Activated T-cell treated with anti-CD3 and anti-CD28 coated beads for 24 hours (primary cell): ENCODE measurements at places on chromosomes 2 and 18.

GRCh38 chr2:174863183-174863582 lies 98.9 kb upstream of the CHRNA1 start:
- no peak for DNase-seq

- DNase-seq = no peak
These were observed 88.8 kb downstream of the STK39 start for GRCh38 chr2:168158586-168158985.

DNA sequence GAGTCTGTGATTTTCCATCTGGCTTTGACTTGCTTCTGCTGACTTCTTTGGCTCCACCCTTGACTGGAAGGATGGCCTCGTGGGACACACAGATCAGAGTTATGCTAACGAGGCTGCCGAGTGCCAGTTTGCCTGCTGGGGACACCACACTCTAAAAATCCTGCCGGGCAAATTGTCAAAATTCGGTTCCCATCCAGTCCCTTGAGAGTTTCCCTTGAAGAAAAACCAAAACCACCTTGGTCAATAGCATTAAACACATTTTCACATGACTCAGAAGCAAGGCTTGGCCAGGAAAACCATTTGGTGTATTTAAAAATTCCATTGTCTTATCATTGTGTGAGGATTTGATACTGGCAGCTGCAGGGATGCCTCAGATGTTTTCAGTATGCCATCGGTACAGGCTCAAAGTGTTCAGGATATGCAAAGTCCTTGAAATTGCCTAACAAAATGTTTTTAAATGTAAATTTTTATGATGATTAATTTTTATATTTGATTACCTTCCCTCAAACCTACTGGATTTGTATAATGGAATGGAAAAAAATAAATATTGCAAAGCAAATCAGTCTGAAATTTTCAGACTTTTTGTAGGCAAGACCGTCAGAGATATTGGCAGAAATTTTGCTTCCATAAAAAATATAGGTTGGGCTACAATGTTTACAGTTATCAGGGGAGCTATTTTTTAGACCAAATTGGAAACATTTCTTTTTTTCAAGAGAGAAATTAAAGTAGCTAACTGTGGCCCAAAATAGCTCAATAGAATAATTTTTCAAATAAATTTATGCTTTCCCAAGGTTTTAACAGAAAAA lies 41.6 kb downstream of the KCNE4 start:
- DNase-seq = no peak

DNA sequence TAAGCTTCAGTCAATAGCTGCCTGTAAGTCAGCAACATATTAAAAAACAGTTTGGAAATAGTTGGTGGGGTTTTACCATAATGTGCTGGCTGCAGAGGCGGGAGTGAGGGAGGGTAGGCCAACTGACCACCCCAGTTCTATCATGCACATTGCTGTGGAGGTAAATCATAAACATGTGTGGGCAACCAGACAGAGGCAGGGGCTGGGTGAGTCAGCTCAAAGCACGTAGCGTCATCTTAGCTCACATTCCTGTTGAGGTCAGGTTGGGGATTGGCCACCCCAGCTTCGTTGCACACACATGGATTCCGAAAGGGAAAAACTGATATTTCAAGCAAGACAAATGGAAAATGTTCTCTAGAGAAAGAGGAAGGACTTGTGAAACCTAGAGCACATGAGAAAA lies 19.5 kb downstream of the GPR45 start:
- no peak for DNase-seq

DNA sequence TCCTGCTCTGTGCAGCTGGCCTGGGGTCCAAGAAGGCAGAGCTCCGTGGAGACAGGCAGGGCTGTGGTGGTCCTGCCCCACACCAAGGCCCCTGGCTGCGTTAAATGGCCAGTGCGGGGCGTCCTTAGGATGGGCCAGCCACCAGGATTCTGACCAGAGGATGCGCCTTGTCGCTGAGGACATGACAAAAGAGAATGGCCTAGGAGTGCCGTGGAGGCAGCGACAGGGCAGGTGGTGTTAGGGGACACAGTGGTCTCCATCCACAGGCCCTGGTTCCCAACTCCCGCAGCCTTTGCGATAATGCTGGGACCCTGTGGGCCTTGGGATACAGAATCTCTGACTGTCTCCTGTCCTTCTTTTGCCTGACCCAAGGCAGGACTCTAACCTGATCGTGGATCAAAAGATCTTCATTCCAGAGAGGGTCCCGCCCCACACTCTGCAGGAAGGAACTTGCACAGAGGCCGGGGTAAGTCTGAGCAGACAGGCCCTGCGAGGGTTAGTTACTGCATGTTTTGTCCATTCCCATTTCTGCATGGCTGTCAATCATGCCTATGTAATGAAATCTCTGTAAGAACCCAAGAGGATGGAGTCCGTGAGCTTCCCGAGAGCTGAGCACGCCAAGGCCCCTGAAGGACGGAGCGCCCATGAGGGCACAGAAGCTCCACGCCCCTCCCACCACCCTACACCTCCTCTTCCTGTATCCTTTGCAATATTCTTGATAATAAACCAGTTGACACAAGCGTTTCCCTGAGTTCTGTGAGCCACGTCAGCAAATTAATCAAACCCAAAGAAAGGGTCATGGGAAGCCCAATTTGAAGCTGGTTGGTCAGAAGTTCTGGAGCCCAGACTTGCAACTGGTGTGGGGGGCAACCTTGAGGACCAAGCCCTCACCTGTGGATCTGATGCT lies 251.5 kb upstream of the SALL3 start:
- no peak for DNase-seq

DNA sequence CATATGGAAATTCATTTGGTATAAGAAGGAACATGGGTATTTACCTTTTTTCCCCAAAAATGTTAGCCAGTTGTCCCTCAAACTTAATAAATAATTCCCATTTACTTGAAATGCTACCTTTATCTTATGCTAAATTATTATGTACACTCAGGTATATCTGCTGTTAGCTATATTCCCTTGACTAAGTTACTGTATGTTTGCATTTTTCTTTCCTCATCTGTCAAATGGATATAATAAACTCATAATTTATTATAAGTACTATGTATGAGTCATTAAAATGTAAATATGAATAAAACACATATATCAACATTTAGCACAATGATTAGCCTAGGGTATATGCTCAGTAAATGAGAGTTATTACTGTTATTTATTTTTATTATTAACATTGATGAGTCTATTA lies 117.4 kb downstream of the PMS1 start:
- DNase-seq = no peak

- no peak for DNase-seq
These were observed 273.1 kb downstream of the DLGAP1 start for GRCh38 chr18:4181882-4182568.

DNA sequence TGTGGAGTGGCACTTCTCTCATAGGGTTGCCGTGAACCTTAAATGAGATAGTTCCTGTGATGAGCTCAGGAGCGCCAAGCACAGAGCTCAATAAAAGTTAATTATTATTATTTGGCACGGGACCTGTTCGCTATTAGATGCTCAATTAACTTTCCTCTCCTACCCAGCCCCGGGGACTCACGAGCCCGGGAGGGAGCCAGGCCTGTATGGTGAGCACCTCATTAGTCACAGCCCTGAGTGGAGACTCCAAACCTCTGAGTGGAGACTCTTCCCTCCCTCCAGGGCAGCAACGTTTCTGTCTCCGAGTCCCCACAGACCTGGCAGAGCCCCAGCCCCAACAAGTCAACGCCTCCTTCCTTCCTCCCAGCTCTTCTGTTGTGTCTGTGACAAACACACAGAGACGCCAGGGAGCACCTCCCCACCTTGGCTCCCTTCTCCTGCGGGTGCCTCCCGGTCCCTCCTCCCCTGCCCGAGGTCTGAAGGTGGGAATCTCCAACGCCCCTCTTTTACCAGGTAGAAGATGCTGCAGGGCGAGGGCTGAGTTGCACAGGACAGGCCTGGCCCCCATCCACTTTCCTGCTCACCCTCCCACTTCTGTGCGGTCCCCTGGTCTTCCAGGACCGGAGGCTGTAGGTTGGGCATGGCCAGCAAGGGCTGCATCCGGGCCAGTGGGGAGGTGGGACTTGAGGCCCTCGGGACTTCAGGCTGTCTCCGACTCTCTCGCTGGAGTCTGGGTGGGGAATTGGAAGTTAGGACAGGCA lies 52.7 kb upstream of the ODC1 start:
- DNase-seq = no peak

DNA sequence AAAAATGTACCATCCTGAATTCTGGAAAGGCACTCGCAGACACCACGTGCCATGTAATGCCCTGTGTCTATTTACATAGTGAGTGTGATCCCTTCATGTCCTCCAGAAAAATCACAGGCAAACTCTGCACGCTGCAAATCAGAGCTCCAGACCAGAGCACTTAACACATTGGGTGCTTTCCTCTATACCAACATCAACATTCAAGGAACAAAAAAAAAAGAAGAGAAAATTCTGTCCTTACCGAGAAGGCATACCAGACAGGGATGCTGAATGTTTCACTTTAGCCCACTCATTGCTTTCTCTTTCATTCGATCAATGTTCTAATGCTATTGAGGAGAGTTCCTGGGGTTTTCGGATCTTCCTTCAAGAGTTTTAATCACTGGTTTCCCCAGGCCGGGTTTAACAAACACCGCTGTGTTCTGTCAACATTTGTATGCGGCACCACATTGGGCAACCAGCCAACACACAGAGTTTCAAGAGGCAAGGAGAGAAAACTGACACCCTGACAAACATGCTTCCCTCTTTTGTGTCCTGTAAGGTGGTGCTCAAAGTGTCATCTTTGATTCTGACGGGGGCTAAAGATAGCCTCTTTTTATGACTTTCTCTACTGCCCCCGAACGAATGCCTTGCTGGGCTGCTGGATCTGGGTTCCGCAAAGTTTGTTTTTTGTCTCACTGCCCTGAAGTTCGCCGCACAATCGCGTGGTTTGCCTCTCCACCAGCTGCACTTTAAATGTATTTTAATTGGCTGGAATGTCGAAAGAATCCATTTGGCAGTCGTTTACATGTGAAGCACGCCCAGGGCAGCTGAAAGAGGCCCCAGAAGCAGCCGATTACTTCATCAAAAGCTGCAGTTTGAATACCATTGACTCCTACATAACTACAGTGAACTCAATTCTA lies 106.4 kb upstream of the NCKAP5 start:
- DNase-seq = no peak

DNA sequence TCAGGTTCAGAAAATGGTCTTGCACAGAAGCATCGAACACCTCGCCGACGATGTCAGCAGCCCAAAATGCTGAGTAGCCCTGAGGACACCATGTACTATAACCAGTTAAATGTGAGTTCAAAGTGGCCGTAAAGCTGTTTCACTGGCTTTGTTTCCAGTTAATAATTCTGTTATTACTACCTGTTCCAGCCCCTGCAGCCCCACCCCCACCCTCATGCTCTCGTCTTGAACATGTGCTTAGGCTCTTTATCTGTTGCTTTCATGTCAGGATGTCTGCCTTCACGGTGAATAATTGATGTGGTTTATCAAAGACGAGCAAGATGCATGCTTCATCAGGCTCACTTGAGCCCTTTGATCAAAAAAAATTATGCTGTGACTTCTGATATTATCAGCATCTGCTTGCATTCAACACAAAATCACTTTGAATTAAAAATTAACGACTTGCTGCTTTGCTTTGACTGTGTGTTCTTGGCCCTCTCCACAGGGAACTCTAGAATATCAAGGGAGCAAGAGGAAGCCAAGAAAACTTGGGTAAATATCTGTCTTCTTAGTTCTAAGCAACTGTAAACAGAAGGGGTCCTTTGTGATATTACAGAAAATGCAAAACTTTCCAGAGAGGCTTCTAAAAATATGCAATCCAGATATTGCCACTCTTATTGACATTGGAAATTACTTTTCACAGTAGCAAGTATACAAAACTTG lies 63.4 kb upstream of the SP5 start:
- no peak for DNase-seq

DNA sequence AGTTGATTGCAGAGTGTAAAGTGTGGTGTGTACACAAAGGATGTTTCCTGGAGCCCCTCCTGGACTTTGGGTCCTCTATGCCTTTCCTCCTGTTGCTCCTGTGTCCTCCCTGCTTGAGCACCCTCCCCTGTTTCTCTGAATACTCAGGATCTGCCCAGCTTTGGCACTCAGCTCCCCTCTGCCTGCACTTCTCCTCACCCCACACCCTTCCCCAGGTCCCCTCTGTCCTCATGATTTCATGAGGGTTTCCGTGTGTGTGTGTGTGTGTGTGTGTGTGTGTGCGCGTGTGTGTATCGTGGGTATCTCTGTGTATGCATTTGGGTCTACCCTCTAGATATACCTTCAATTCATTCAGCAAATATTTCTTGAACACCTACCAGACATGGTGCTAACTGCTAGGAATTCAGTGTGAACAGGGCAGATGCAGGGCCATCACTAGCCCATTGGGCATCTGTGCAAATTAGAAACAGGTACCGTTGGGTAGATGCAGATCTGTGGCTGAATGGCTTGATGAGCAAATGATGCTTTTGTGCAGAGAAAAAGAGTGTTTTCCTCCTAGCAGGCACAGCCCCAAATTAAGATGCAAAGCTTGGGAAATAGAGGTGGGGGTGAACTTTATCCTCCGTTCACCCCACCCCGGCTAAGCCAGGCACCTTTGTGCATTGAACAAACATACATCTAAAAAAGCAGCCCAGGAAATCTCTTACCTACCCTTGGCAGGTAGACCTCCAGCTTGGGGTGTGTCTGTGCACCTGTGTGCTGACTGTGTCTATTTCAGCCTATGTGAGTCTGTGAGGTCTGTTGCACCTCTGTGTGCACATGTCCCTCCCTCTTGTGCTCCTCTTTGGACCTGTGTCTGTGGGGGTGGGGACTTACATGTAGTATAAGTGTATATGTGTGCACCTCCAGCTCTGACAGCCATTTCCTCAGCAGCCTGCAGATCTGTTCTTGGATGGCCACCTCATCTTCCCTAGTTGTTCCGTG lies 60.0 kb upstream of the EPAS1 start:
- DNase-seq = no peak

DNA sequence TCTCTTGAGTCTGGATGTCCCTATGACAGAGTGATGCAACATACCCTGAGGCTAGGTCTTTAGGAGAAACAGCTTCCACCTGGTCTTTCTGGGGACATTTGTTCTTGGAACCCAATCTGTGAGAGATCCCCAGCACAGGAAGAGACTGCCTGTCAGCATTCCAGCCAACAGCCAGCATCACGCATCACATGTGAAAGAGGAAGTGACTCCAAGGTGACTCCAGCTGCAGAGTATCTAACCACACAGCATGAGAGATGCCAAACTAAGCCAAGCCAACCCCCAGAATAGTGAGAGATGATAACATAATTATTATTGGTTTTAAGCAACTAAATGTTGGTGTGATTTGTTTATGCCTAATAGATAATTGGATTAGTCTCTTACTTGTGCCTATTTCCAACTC lies 35.7 kb downstream of the C18orf63 start:
- DNase-seq = no peak

DNA sequence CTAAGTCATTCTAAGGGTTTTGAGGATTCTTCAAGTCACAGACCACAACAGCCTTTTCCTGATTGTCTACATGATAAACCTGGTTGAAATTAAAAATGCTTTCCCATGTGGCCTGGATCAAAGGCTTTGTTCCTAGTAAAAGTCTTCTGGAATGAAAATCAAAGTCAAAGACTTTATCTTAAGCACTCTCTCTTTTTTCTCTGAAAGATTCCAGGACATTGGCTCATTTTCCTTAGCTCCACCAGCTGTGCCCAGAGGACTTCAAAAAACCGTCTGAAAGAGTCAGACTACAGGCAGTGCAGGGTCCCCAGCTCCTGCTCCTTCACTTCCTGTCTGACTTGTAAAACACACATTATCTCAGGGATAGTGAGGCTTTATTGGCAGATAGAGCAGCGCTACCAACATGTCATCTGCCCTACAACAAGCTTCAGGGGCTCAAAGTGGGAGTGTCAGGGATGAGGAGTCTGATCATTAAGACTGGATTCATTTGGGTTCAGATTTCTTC lies 148.2 kb downstream of the ESCO1 start:
- no peak for DNase-seq

- no peak for DNase-seq
These were observed 54.6 kb downstream of the CPO start for GRCh38 chr2:206993964-206994363.
